Endodermal cell (in vitro differentiated cells): ENCODE measurements at places on chromosomes 13 and 19. TPM values are rescaled to one million over a fixed set of nuclear protein-coding genes. Genes with fewer than 3 reads are reported as not detected.

- H3K27ac ChIP-seq = no peak overlapping the region
- no peaks in the 10 kb centered on the region for H3K4me1 ChIP-seq
- DNase-seq = no peak
- no peaks in the 10 kb centered on the region for H3K27me3 ChIP-seq
- no peak overlapping the region for H3K4me3 ChIP-seq
These were observed 50.6 kb upstream of the MTIF3 start for GRCh38 chr13:27500806-27501534.

- no peaks in the 10 kb centered on the region for H3K36me3 ChIP-seq
- peaks cover 5% of the 10 kb centered on the region for H3K27me3 ChIP-seq
- DNase-seq = no peak
- H3K4me3 ChIP-seq = peak overlapping the region; percentile 84
- H3K27ac ChIP-seq = no peak overlapping the region
- H3K4me1 ChIP-seq = no peaks in the 10 kb centered on the region
These were observed 319 bp downstream of the FRY start for GRCh38 chr13:32031815-32032370.

DNA sequence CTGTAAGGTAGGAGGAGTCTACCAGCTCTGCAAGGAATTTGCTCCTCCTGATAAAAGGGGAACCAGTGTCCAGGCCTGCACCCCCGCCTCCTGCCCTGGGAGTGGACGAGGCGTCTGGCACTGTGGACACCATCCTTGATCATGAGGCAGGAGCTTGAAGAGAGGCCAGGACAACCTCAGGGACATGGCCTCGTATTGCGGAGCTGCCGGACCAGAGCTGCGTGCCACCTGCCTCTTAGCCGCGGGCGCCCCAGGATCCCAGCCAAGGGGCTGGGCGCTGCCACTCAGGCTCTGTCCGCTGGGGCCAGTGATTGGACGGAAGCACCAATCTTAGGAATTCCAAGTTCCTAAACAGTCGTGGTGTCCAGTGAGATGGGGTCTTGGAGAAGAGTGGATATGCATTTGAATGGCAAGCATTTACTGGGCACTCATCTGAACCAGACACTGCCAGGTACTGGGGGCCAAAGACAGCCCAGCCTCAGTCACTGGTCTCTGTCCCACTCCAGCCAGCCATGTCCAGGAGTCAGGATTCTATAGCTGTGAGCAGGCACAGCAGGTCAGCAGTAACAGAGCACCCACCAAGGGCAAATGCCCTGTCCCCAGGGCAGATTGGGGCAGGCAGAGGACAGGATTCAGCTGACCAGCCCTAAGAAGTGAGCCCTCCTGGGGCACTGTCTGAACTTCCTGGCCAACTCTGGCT, 39.1 kb upstream of the ANKRD10 start:
- no peaks in the 10 kb centered on the region for H3K27me3 ChIP-seq
- no peaks in the 10 kb centered on the region for H3K36me3 ChIP-seq
- H3K4me1 ChIP-seq = no peaks in the 10 kb centered on the region
- no peak for DNase-seq
- H3K27ac ChIP-seq = no peak overlapping the region

DNA sequence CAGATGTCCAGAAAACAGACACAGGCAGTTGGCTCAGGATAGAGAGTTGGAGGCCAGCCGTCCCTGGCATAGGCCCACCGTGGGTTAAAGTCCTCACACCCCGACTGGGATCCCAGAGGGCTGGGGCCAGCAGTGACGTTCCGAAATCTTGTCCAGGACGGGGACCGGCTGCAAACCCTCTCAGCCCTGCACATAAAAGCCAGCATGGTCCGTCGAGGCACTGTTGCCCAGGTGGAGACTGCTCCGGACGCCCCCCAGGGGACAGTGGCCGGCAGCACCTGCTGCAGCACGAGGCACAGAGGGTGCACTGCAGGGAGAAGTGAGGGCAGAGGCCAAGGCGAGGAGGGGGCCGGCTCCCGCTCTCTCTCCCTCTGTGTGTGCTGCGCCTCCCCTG, 4.3 kb upstream of the IFNL2 start:
- peak; percentile 76 for DNase-seq
- H3K4me1 ChIP-seq = no peaks in the 10 kb centered on the region

GRCh38 chr19:4699826-4700692, 23.6 kb downstream of the DPP9 start:
- no peaks in the 10 kb centered on the region for H3K27me3 ChIP-seq
- H3K4me3 ChIP-seq = no peak overlapping the region
- DNase-seq = no peak
- H3K27ac ChIP-seq = no peak overlapping the region
- H3K36me3 ChIP-seq = peaks cover 63% of the 10 kb centered on the region

The HPN gene
- total RNA-seq = 21.0 and 29.0 TPM in 2 replicates

- no peaks in the 10 kb centered on the region for H3K4me1 ChIP-seq
- no peak overlapping the region for H3K4me3 ChIP-seq
- no peaks in the 10 kb centered on the region for H3K27me3 ChIP-seq
- no peaks in the 10 kb centered on the region for H3K36me3 ChIP-seq
- no peak overlapping the region for H3K27ac ChIP-seq
- DNase-seq = no peak
These were observed 1.3 kb downstream of the CYP4F3 start for GRCh38 chr19:15641901-15642491.

DNA sequence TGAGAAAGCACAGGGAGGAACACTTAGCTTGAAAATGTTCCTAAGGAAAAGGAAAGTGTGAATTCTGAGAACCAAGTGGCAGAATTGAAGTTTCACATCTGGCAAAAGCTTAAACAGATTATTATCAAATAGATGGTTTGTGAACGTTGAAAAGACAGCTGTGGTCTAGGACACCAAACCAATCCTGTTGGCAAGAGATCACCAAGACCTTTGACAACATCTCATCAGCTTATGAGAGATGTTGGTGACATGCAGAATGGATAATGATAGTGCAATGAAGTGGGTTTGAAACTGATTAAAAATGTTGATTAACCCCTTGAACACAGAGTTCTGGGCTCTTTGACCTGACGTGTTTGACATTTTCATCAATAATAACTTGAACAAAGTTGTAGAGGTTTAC, 74.6 kb upstream of the GPR183 start:
- peaks cover 35% of the 10 kb centered on the region for H3K36me3 ChIP-seq
- no peak for DNase-seq
- no peaks in the 10 kb centered on the region for H3K4me1 ChIP-seq
- no peak overlapping the region for H3K27ac ChIP-seq
- no peak overlapping the region for H3K4me3 ChIP-seq
- no peaks in the 10 kb centered on the region for H3K27me3 ChIP-seq

DNA sequence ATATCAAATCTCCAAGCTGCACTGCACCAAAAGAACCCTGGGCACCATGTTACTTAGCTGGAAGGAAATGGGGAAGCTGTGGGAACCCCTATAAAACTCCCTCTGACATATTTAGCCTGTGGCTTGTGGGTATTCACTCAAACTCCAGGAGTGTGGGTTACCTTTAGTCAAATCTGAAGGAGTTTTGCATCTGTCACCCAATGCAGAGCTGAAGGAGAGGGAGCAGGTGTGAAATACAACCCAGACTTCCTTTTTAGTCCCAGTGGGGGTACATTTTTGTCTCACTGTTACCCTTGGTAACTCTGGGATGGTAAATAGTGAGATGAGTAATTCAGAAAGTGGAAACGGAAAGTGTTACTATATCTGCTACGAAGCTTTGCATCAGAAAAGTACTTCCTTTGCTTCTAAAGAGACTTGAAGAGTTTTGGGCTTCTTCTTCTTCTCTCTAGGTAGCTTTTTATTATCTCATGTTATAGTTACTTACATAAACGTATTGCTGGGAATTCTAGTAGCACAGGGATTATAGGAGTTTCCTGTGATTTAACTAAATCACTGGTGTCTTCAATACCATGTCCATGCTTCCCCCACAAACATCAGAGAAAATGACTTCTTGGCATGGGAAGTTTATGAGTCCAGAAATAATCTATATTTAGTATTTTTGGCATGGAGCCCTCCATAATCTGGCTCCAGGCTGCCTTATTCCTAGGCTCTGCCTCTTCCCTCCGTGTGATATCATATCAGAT, 105.9 kb downstream of the AKAP11 start:
- no peaks in the 10 kb centered on the region for H3K4me1 ChIP-seq
- no peaks in the 10 kb centered on the region for H3K27me3 ChIP-seq
- no peak overlapping the region for H3K27ac ChIP-seq
- no peak overlapping the region for H3K4me3 ChIP-seq
- no peak for DNase-seq

DNA sequence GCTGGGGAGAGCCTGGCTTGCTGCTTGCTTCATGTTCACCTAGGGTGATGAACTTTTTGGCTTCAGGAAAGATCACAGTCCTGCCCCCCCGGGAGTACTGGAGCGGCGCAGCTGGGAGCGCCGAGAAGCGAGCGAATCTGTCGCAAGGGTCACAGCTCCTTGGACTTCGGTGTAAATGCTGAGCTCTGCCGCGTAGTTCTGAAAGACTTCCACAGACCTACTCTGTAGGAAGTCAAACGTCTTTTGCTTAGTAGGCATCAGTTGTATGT, 2.7 kb downstream of the ING1 start:
- peak overlapping the region; percentile 89 for H3K4me3 ChIP-seq
- peaks cover 22% of the 10 kb centered on the region for H3K36me3 ChIP-seq
- no peaks in the 10 kb centered on the region for H3K4me1 ChIP-seq
- DNase-seq = no peak
- no peak overlapping the region for H3K27ac ChIP-seq
- H3K27me3 ChIP-seq = no peaks in the 10 kb centered on the region
